ENCODE measurements at places on chromosomes 12 and 14.

- DNase-seq = no peak
Measured at GRCh38 chr12:90908465-90908864, 46.5 kb downstream of the CCER1 start.

DNA sequence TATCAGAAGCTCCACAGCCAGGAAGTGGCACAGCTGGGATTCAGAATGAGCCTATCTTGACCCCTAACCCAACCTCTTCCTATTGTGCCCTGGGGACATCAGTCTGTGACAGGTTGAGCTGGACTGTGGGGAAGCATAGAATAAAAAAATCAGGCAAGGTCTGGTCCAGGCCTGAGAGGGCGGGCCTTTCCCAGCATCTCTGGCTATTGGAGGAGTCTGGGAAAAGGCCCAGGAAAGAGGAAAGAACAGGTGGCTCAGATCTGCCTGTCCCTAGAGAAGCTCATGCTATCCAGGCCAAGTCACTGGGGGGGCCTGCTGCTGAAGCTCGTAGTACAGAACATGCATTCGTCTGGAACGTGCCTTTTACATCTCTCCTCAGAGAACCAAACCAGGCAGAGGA, 100.5 kb downstream of the PPM1H start:
- DNase-seq = peak; percentile 21

DNA sequence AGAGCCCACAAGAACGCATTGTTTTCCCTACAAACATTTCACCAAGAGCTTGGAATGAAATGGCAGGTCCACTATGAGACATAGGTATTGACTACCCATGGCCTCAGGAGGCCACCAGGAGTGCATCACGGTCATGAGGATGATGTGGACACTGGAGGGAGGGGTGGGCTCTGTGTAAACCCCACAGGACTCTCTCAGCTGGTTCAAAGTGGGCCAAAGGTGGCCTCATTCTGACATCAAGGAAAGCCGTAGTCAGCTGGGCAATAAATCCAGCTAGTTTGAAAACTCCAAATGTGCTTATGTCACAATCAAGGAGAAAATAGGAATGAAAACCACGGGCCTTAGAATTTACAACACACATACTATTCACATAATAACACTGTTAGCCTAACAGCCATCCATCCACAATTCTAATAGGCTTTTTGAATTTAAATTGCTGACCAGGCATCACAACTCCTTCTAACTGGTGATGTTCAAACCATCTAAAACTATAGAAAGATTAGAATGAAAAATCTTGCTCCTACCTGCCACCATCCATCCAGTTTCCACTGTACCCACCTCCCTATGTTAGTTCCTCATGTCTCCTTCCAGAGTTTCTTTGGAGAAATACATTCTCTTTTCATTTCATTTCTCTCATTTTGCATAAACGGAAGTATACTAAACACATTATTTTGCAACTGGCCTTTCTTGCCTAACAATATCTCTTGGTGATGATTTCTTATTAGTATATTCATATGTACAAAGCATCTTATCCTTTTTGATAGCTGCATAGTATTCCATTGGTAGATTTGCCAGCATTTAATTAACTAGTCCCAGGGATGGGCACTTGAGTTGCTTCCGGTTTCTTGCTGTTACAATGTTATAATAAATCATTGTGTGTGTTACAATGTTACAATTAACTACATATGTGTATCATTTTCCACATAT, 21.5 kb downstream of the CMKLR1 start:
- DNase-seq = no peak

GRCh38 chr14:85333841-85334240, 196.1 kb upstream of the FLRT2 start:
- no peak for DNase-seq

- DNase-seq = no peak
Measured at GRCh38 chr14:101444116-101444515, 117.2 kb upstream of the DIO3 start.

GRCh38 chr12:2463719-2464118, 331.1 kb upstream of the FKBP4 start:
- no peak for DNase-seq

- no peak for DNase-seq
Measured at GRCh38 chr12:67599691-67600090, 48.9 kb upstream of the DYRK2 start.

- DNase-seq = no peak
Measured at GRCh38 chr12:112111931-112112330, 3.3 kb upstream of the NAA25 start.
